ENCODE measurements at places on chromosomes 2 and 18. TPM values are rescaled to one million over a fixed set of nuclear protein-coding genes. Genes with fewer than 3 reads are reported as not detected.

DNA sequence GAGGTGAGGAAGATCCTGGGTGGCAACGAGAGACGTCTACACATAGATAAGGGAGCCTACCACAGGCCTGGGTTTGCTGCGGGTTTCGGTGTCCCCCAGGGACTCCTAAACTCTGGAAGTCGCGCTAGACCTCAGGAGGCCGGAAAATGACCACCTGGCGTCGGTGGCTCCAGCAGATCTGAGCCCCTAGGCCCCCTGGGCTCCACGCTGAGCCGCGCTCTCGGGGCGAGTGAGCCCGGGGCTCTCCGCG, 987 bp upstream of the DLX1 start:
- DNase-seq: no peak

DNA sequence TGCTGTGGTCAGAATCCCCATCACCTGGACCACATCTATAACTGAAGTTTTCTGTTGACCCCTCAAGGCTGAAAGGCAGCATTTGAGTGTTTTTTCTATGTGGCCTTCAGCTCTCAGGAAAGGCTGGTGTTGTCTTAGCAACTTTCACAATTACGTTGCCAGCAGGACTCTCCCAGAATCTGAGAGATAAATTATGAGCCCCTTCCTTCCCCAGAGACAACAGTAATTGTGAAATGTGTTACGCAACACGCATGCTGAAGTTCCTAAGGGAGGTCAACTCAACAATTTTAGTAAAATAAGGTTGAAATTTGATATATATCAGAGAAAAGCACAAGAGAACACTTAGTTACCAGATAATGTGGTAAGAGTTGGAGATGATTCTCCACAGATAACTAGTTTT, 216.5 kb upstream of the SLC8A1 start:
- DNase-seq: no peak

DNA sequence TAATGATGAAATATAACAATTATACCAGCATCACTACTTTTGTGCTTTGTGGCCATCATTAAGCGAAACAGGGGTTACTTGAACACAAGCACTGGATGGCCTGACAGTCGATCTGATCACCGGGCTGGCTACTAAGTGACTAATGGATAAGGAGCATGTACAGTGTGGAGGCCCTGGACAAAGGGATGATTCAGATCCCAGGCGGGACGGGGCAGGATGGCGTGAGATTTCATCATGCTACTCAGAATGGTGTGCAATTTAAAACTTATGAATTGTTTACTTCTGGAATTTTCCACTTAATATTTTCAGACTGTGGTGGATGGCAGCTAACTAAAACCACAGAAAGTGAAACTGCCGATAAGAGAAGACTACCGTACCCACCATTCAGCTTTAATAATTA, 7.0 kb upstream of the CLIP4 start:
- peak; percentile 3 for DNase-seq

DNA sequence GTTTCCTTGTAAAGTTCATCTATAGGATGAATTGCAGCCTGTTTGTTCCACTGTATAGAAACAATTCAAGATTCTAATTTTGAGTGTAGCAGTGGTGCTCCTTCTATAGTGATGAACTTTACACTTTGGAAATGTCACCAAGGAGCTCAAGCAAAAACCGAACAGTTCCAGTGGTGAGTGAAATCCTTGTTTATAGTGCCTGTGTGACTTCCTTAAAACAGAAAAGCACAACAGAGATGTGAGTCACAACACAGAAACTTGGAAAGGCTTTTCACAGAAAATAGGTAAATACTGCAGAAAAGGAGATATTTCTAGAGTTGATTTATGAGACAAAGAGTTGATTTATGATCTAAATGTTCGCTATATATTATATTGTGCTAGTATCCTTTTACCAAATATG, 482.0 kb downstream of the PTPRM start:
- no peak for DNase-seq

GRCh38 chr2:58572731-58573130, 331.6 kb upstream of the FANCL start:
- no peak for DNase-seq

DNA sequence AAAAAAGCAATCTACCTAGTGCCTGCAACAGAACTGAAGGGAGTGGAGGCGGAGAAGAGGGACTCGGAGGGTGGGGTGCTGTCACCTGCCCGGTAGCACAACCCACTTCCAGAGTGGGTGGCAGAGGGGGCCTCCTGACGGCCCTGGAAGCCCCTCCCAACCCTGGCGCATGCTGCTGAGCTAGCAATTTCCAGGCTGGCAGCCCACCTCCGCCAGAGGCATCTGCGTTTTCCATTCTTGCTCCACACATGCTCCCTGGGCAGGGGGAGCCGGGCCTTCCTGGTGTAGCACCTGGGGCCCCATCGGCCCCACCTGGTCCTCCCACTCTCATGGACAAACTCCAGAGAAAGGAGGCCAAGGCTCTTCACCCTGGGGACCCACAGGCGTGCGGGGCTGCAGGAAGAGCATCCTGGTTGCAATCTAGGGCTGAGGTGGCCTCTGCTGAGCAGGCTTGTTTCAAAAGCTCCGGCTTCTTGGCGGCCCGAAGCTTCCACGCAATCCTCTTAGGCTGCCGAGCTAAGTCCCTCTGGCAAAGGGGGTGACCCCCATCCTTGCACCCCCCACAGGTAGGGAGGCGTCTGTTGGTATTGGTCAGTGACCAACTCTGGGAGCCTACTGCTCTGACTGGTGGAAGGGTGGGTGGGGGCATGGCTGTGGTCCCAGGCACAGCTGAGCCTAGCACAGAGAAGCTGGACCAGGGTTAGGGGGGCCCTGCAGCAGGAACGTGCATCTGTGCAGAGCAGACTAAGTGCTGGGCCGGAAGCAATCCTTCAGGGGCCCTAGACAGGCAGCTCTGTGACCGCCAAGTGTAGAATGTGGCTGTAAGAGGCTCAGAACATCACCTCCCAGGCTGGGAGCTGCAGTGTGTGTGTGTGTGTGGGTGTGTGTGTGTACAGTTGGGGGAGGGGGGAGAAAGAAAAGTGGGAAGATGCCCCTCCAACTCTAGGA, 2.6 kb downstream of the HS6ST1 start:
- DNase-seq: no peak

GRCh38 chr2:227804975-227805374, 8.7 kb upstream of the CCL20 start:
- DNase-seq: no peak

DNA sequence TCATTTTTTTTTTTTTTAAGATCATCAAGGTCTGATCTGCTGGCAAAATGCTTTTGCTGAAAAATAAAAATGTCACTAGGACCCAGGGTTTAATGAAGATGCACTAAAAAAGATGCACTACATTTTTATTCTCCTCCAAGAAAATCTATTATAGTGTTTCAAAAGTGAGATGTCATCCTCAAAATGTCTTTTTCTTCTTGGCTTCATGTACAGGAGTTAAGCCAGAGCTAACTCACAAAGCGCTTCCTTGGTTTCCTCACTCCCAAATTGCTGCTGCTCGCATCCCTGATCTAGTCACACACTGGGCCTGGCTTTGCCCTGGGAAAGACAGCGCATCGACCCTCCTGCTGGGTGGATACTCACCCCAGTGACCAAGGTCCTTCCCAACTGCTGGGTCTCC, 113.4 kb upstream of the CCDC68 start:
- no peak for DNase-seq

DNA sequence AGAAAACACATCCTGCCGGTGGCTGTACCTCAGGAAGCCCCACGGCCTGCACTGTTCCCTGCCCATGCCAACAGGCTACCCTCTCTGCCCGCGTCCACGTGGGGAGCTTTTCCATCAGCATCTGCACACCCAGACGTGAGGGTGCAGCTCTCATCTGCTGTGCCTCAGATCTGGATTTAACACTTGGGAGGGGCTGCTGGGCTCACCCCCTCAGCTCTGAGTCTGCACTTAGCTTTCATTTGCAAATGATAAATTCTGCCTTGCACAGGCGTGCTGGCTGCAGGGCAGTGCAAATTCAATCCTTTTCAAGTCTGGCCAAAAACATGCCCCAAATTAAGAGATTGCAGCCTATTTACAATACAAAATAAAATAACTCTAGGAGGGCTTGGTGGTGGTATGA, 245.7 kb downstream of the TWIST2 start:
- DNase-seq: no peak

DNA sequence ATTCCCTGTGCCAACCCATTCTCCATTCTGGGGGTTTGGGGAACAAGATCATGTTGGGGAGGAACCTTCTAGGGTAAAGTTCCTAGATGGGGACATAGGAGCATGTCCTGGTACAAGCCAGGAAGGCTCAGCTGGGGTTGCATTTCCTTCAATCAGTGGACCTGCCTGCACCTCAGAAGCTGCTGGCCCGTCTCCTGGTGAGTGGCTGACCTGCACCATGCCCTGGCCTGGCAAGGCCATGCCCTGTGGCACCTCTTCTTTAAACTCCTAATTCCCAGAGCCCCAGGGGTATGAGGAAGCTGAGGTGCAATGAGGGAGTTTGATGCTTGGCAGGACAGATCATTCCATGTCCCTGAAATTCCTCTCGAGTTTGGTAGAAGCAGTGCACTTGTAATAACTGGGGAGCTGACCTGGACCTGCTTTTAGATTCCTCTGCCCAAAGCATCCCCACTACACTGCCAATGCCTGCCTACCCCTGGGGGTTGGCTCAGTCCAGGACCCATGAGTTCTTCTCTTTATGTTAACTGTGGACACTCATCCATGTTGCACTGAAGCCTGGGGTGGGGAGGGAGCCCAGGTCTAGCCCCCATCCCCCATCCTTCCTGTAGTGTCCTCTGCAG, 25.3 kb downstream of the MROH2A start:
- no peak for DNase-seq

GRCh38 chr2:121254748-121255147, 30.3 kb downstream of the TFCP2L1 start:
- DNase-seq: no peak

DNA sequence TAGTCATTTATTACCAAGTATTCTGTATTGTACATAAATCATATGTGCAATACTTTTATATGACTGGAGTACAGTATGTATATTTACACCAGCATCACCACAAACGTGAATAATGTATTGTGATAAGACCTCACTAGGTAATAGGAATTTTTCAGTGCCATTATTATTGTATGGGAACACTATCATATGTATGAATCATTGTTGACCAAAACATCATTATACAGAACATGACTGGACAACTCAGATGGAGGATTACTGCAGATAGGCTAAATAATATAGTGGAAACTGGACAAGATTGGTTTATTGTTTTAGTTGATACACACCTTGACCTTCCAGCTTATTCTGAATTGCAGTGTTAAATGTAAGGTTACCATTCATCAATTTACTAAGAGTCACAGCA, 33.4 kb downstream of the VAPA start:
- no peak for DNase-seq

DNA sequence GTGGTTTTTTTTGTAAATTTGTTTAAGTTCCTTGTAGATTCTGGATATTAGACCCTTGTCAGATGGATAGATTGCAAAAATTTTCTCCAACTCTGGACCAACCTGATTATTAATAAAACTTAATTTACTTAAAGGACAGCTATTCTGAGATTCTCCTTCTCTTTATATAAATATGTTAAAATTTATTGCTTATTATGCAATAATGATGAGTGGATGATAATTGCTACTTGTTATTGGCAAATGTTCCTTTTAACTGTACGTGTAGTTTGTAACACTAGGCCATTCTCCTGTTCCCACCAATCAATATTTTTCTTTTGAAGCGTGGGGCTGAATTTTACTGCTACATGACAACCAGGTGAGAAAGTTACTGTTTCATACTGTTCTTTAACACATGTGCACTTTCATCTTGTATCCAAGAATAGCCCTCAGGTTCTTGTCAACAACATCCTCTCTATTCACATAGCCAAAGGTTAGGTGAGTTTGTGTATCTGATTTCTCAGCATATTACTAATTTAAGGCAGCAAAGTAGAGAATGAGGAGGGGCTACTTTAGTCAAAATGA, 16.6 kb upstream of the STK17B start:
- DNase-seq: no peak

- DNase-seq: no peak
Observed at GRCh38 chr2:143186876-143187275, 57.7 kb downstream of the ARHGAP15 start.

DNA sequence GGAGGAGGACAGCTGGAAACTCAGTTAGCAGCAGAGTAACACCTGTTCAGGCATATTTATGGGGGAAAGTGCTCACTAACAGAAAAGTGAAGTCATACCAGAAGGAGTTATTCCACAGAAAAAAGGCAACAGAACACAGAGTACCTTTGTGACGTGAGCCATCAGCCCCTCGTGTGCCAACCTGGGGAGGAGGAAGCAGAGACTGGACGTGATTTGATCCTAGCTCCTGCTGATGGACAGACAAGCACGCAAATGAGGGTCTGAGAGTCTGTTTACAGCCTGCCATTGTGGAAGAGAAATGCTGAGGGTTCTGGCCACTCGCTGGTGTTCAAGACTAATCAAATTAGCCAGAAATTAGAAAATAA, 120.7 kb downstream of the ZNF521 start:
- DNase-seq: no peak

GRCh38 chr2:150595803-150596470, 108.5 kb upstream of the RND3 start:
- no peak for DNase-seq

DNA sequence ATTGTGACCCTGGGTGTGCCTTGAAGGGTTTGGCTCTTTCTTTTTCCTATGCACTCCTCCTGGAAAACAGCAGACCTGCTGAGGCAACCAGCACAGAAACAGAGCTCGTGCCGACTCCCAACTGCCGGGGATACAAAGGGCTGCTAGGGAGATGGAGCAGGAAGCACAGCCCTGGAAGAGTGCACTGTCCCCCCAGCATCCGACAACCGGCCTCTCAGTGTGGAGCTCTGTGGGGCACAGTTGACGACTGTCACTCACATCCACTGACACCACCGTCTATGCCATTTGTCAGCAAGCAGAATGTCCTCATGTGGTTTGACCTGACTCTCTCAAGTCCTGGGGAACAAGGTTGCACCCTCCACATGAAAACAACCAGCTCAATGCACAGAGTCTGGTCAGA, 290.4 kb downstream of the TNS1 start:
- DNase-seq: no peak

DNA sequence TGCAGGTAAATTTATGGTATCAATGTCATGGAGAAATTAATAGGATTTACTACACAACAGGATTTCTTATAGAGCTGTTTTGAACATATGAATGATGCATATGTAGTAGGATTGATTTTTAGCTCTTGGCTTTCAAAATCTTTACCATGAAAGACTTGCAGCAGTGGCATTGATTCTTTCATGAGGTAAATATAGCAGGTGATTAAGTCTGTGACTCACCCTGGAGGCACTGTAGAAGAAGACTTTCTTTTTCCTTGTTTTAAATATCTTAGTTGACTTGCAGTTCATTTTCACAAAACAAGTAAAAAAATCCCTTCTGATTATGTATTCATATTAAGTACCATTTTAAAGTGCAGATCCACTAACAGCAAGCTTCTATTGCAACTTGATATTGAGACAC, 463.0 kb downstream of the FBXO15 start:
- DNase-seq: no peak

The BUB1 gene
- total RNA-seq: 7.8 TPM

The HOXD10 gene
- not detected for total RNA-seq

The LCT gene
- total RNA-seq: not detected

The C2orf80 gene
- 28.7 TPM for total RNA-seq

The RUFY4 gene
- total RNA-seq: 0.78 TPM

The GLI2 gene
- 2.8 TPM for total RNA-seq

The CRACDL gene
- total RNA-seq: 2.3 TPM

The UGT1A4 gene
- total RNA-seq: not detected

The GYPC gene
- total RNA-seq: 17.0 TPM

The MAB21L4 gene
- total RNA-seq: not detected

The MGAT4A gene
- 40.7 TPM for total RNA-seq
